ENCODE measurements at places on chromosomes 7 and 10.
A peak's percentile ranks its signal among the peaks of the same experiment; 100 is the strongest.

GRCh38 chr10:86535132-86535882 is 13.7 kb upstream of the WAPL start:
- DNase-seq = peak; percentile 98

DNA sequence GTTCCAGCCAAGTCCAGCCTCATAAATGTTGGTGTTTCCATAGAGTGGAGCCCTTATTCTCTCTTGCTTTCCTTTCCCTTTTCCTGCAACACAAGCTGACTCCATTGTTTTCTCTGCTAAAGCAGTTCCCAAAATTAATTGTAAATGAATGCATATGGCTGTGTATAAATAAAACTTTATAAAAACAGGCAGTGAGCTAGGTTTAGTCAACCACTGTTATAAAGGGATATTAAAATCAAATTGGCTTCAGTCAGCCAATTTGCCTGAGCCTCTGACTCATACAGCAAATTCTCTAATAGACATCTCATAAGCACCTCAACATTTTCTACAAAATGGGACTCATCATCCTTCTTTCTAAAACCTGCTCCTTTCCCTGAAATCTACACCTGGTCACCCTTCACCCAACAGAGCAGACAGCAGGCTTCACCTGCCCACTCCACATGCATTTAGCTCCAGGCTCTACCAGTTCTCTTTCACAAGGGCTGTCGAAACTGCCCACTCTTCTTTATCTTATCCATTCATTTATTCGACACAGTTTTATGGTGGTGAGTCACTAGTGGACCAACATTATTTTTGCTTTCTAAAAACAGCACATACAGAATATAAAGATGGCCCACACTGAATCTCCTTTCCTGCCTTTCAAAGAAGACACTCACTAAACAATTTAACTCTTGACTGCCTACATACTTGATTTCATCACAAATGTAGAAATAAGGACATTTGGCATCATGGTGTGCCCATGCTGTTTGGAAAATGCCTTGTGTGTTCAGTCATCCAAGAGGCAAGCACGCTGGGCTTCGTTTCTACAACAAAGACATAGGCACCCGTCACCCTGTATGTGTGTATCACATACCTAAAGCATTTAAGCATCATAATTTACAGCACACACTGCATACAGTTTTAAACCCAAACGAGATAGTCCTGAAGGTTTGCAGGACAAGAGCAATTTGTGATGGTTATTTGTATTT is 74.6 kb upstream of the C7orf33 start:
- DNase-seq = no peak

- DNase-seq = no peak
These were observed 7.2 kb upstream of the CACNB2 start for GRCh38 chr10:18133046-18133445.

DNA sequence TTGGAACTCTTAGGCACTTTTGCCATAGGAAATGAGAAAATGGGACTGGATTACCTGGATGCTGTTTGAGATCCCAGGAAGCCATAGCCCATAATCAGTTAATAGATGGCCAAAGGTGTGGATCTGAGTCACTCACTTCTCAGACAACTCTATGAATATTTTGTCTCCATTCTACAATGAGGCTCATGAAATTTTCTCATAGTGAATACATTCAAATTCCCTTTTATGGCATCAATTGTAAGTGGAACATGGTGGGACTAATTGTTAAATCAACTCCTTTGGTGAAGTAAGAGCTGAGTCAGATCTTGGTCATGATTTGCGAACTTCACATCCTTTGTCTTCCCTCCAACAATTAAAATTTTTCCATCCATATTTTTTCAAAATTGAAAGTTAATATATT is 222.1 kb downstream of the ARL4A start:
- DNase-seq = no peak

- DNase-seq = peak; percentile 78
These were observed 16.1 kb downstream of the DRGX start for GRCh38 chr10:49379596-49380410.

All from iPS-NIHi11 (cell line).